Lung (tissue), 17 donors: ENCODE measurements at places on chromosomes 2 and 18. TPM values are rescaled to one million over a fixed set of nuclear protein-coding genes. Genes with fewer than 3 reads are reported as not detected.
A peak's percentile ranks its signal among the peaks of the same experiment; 100 is the strongest.

DNA sequence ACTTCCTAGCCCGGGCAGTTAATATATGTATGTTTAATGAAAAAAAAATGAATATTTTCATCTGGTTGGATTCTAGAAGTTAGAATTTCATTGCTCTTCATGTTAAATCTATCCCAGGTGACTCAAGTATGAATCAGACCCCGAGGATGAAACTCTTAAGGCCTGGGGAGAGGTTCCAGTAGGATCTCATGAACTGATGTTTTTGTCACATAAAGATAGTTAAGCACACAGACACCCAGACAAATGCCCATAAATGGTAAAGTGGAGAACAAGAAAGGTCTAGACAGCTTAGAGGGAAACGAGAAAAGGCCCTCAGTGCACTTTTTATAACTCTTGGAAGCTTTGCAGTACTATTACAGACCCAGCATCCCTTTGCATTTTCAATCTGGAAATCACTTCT lies 114.1 kb downstream of the RIF1 start:
- DNase-seq = no peak

- peak; percentile 87 for DNase-seq
Measured at GRCh38 chr2:39696838-39697237, 31.1 kb downstream of the TMEM178A start.

GRCh38 chr18:59705145-59705544 lies 7.9 kb upstream of the CCBE1 start:
- peak; percentile 67 for DNase-seq

DNA sequence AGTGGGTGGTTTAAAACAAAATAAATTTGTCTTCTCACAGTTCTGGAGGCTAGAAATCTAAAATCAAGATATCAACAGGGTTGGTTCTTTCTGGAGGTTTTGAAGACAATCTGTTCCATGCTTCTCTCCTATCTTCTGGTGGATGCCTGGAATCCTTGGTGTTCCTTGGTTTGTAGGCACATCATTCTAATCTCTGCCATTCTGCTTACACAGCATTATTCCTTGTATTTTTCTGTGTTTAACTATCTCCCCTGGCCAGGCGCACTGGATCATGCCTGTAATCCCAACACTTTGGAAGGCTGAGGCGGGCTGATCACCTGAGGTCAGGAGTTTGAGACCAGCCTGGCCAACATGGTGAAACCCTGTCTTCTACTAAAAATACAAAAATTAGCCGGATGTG lies 108.1 kb downstream of the ZRANB3 start:
- DNase-seq = no peak

DNA sequence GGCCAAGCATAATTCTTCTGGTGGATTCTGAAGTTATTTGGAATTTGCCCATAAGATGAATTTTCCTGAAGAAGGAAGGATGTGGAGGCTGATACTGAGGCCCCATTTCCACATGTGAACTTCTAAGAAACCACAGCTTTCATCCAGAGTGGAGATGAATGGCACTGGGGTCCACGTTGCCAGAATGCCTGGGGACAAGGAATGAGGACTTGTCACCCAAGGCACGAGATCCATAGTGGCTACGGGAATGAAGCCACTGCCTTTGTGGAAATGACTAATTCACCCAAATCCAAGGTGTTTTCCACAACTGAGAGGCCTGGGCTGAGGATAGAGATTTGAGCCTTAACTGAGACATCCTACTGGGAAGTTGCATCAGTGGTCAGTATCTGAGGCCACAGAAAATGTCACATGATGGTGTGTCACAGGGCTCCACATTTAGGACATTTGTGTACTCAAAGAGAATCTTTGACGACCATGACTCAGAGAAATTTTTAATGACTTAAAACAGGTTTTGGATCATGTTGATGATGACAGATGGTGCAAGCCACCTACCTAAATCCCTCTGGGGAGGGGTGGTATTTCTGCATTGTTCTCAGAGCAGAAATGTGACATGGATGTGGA lies 286.1 kb downstream of the SOX11 start:
- DNase-seq = no peak

DNA sequence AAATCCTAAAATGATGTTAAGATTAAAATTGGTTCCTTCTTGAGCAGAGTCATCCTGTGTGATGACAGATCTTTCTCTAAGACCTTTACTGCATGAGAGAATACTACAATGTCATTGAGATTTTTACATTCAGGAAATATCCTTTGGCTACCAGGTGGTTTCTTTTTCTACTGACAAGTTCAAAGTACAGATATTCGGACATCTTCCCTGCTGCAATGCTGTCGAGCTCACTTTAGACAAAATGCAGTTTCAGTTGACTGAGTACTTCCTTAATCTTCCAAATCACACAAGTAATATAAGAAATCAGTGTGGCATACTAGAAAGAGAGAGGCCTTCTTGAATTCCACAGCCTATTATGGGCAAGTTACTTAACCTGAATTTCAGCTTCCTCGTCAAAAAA lies 207.9 kb upstream of the ACVR2A start:
- no peak for DNase-seq

DNA sequence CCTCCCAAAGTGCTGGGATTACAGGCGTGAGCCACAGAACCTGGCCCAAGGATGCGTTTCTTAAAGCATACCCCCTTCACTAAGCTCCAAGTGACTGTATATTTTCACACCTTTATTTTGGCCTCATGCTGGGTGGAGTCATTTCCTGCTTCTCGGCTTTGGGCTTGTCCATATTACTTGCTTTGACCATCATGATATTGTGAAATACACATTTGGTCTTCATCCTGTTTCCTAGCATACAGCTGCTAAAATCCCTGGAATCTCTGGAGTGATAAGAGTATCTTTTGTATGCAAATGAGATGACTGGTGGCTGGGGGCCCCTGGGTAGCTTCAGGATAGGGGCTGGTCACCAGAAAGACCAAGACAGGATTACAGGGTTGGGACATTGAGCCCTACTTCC lies 17.6 kb upstream of the COLEC12 start:
- peak; percentile 35 for DNase-seq

GRCh38 chr2:180311-180710 lies 83.5 kb downstream of the SH3YL1 start:
- DNase-seq = no peak

DNA sequence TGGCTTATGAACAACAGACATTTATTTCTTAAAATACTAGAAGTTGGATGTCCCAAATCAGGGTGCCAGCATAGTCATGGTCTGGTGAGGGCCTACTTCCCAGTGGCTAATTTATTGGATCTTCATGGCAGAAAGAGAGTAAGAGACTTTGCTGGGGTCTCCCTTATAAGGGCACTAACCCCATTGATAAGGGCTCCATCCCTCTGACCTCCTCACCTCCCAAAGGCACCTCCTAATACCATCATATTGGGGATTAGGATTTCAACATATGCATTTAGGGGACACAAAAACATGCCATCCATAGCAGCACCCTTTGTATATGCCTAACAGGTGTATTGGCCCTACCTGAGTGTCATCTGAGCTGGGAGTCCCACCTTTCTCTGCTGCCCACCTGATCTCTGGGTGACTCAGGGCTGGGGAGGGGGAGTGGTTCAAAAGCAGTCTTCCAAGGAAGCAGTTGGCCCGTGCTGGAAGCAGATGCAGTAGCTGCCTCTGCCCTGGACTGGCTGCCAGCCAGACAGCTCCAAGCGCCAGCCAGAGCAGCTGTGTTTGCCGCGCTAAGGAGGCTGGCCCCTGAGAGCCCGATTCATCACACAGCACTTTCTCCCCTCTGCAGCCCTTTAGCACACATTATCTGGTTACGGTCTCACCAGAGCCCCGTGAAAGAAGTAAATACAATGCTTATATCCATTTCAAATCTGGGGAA lies 84.6 kb downstream of the SMAD7 start:
- peak; percentile 90 for DNase-seq

DNA sequence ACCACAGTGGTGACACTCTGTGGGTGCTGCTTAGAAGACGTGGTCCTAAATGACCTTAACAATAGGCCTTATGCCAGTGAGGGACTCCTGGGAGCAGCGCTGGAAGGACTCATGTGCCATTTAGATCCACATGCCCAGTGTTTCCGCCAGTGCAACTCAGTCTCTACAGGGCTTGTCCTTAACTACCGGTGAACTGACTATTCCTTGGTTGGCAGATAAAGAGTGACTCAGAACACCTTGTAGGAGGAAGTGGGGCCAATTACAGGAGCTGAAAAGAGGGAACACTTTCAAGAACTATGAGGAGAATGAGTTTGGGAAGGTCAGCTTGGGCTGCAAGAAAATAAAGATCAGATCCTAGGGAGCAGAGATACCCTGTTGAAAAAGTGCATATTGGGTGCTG lies 1.8 kb upstream of the CDK5R2 start:
- DNase-seq = no peak

- no peak for DNase-seq
Measured at GRCh38 chr2:80255918-80256781, 48.4 kb downstream of the LRRTM1 start.

Gene NIF3L1
- 23.5 TPM for total RNA-seq

Gene ADD2
- 3.0 TPM for total RNA-seq

Gene ASXL3
- 3.6 TPM for total RNA-seq
